HCT116 (cell line): ENCODE measurements at places on chromosomes 1 and 21. TPM values are rescaled to one million over a fixed set of nuclear protein-coding genes. Genes with fewer than 3 reads are reported as not detected.

GRCh38 chr1:23984417-23985186 lies 4.5 kb upstream of the SRSF10 start:
- no peak for DNase-seq

GRCh38 chr1:100606438-100606837 lies 68.5 kb downstream of the GPR88 start:
- peak; percentile 13 for DNase-seq

DNA sequence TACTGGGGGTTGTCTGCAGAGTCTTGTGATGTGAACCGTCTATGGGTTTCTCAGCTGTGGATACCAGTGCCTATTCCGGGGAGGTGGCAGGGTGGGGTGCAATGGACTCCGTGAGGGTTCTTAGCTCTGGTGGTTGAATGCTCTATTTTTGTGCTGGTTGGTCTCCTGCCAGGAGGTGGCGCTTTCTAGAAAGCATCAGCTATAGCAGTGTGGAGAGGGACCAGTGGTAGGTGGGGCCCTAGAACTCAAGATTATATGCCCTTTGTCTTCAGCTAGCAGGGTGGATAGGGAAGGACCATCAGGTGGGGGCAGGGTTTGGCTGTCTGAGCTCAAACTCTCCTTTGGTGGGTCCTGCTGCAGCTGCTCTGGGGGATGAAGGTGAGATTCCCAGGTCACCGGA lies 127.3 kb upstream of the PLD5 start:
- no peak for DNase-seq

DNA sequence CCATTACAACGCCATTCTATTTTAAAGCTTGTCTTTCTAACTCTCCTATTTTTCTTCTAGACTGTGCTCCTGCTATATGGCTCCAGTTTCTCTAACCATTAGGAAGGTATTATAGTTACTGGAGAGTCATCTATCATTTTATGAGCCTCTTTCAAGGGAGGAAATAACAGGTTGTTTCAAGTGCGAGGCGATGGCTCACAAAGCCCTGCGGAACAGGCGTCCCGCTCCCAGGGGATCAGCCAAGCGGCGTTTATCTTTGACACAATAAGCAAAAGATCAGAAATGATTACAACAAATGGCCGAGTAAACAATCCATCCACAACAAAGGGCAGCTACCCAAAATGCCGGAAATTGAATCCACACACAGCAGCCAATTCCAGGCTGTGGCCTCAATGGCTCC lies 249.5 kb upstream of the POU3F1 start:
- no peak for DNase-seq

DNA sequence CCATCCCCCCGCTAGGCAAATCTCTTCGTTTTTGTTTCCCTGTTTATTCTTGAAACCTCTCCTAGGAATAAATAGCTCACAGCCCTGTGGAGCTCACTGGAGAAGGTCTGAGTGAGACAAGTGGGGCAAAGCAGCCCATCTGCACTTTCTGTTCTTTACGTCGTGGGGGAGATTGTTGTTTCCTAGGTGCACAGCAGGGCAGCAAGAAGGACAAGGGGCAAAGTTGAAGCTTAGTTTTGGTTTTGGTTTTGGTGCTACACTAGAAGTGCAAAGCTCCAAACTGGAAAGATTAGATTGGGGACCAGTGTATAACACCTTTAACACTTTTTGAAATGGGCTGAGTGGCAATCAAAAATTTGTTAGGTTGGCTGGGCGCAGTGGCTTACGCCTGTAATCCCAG lies 76.6 kb downstream of the GPR88 start:
- no peak for DNase-seq

- DNase-seq = peak; percentile 61
These were observed 76.7 kb downstream of the ARHGEF16 start for GRCh38 chr1:3530926-3531818.

- no peak for DNase-seq
These were observed 1.9 kb upstream of the ETV3 start for GRCh38 chr1:157140063-157140588.

DNA sequence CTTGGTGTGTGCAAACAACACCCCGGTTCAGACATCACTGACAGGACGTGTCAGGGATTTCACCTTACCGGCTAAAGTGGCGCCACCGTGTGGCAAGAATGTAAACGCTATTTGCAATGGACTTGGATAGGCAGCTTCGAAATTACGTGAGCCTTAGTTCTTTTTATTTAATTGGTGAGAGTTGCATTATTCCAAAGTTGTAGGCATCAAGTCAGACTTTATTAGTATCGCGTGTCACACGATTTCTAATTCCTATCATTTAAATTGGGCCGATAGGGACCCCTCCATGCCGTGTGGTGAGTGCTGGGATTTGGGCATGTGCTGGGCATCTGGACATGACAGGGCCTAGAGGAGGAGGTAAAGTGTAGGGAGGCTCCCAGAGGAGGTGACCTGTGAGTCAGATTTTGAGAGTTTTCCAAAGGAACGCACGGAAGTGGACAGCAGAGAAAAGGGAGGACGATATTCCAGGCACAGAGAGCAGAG lies 14.5 kb upstream of the CPT2 start:
- peak; percentile 80 for DNase-seq

Gene IGSF5
- total RNA-seq = not detected

Gene SPRR1A
- total RNA-seq = not detected

Gene PRDM16
- total RNA-seq = 6.1 TPM

Gene ATP6V1G3
- not detected for total RNA-seq

Gene GJA9
- total RNA-seq = not detected

Gene CR2
- 4.0 TPM for total RNA-seq
